ENCODE measurements at places on chromosomes 7 and 10.

DNA sequence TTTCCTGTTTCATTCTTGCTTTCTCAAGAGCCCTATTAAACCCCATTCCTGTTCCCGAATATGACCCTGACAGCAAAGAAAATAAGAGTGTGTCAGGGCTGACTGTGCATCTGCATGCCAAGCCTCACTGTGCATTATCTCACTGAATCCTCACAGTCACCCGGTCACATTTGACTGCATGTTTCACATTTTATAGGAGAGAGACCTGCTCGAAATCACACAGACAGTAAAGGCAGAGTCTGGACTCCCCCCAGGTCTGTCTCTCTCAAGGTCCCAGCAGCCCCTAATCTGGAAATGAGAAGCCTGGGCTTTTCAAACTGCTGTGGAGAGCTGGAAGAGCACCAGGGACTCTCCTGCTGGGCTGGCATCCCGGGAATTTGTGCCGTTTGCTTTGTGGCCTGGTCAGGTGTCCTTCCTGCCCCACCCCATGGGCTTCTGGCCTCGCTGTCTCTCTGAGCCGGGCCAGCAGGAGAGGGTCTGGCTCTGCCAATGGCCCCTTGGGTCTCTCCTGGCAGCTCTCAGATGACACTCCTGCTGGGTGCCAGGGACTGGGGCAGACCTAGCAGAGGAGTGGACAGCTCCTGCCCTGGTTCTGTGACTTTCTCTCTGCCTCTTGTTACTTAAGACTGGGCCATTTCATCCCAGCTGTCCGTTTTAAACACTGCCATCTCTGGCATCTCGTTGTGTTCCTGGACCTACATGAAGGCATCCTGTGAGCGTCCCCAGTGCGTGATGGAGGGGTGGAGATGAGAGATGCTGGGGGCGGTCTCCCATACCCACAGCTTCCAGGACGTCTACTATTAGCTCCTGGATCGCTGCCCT, 173.6 kb downstream of the ARHGAP12 start:
- no peak for DNase-seq

DNA sequence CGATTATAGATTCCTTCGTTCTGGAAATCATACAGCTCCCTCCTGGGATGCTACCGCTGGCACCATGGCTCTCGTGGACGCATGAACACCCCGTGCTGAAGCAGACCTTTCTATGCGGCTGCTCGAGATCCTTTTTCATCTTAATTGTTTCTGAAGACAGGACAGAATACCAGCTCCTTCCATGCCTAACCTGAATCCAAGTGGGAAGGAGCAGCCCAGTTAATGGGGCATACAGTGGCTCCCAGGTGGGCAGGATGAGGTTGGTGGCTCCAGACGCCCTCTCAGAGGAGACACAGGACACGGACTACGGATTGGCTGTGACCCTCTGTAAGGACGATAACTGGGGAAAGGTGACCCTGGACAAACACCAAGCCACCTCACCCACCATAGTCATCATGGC, 18.4 kb upstream of the LOXL4 start:
- DNase-seq = no peak

GRCh38 chr10:7165500-7166177, 245.2 kb downstream of the SFMBT2 start:
- no peak for DNase-seq

DNA sequence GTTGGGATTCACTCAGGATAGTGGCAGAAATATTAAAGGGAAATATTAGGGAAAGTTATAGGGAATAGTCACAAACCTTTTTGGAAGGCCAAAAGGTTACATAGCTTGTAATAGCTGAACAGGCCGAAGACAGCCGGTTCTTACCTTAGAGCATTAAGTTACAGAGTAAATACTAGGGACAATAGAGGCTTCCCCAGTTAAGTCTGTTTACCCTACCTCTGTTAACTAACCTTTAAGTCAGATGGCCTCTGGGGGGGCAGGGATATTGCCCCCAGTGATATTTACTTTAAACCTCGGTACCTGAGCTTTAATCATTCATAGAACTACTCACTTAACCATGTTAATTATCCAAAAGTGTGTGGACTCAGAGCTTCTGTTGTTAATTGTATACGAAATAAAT, 7.4 kb downstream of the POLR1F start:
- no peak for DNase-seq

DNA sequence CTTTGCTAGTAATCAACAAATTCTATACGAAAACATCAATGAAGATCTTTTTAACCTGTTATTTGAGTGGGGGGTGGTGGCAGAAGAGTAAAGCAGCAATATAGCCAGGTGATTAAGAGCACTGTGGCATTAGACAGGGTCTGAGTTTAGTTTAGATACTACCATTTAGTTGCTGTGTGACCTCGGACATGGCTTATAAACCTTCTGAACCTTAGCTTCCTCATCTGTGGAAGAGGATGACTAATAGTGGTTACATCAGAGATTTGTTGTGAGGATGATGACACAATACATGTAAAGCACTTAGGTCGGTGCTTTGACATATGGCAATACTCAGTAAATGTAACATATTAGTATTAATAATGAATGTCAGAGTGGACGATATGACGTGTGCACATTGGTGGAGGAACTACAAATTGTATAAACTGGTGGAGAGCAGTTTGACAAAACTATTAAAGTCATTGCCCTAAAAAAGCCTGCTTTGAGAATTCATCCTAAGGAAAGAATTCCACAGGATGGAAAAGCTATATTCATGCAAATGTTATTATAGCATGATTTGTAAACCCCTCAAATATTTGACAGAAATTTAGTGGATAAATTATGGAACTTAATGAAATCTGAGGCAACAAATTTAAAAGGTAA, 24.3 kb downstream of the SPAG6 start:
- DNase-seq = no peak

- DNase-seq = no peak
These were observed 54.5 kb upstream of the AASS start for GRCh38 chr7:122198581-122198980.

GRCh38 chr10:64658528-64658927, 1137.3 kb downstream of the REEP3 start:
- no peak for DNase-seq

- no peak for DNase-seq
These were observed 178.0 kb downstream of the SRPK2 start for GRCh38 chr7:105210721-105211205.

GRCh38 chr7:81562581-81562980, 207.3 kb downstream of the HGF start:
- DNase-seq = no peak

GRCh38 chr7:64874562-64875250, 28.4 kb upstream of the ZNF273 start:
- no peak for DNase-seq

GRCh38 chr10:79149662-79150443, 81.1 kb downstream of the ZMIZ1 start:
- DNase-seq = no peak

GRCh38 chr7:157574120-157574825, 237.5 kb downstream of the DNAJB6 start:
- DNase-seq = no peak

GRCh38 chr10:70317272-70317942, 33.6 kb upstream of the NPFFR1 start:
- DNase-seq = no peak

DNA sequence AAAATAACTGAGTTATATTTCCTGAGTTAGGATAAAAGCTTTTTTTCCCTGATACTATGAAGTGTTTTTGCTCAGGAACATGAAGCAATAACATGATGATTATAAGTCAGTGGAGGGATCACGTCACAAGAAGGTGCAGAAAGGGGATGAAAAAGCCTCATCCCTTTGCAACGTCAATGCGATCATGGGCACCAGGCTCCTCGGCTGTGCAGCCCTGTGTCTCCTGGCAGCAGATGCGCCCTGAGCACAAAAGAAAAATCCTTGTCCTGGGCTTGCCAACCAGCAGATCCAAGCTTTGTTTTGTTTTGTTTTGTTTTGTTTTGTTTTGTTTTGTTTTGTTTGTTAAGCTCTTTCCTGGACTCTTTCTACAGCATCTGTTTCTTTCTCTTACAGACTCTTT, 103.5 kb upstream of the PRSS1 start:
- no peak for DNase-seq

DNA sequence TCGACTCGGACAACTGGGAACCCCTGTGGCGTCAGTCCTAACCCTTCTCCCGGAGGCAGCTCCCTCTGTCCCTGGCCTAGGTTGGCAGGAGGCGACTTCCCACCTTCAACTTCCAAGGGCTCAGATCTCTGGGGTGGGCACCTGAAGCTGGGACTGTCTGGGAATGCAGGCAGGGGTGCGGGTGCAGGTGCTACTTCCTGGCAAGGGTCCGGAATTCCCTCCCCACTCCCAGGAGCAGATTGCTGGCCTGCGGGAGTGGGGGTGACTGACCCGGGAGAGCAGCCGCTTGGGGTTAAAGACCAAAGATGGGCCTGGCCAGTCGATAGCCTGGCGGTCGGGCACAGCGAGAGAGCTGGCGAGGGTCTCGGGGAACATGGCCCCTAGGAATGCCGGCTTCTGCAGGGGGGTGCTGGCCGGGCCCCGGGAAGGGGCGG, 387 bp downstream of the EPHA1 start:
- DNase-seq = no peak

DNA sequence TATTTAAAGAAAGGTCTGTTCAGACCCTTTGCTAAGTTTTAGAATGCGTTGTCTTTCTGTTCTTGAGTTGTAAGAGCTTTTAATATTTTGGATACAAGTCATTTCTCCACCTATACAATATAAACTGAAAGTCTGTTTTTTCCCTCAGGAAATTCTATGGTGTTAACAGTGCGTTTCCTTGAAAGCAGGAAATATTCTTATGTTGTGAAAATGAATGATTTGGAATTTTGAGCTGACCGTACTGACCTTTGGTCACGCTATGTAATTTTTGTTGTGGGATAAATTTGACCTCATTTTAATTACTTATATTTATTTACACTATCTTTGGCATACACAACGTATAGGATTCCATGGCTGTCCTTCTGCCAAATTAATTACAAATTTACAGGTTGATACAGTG, 43.5 kb downstream of the PUS7 start:
- no peak for DNase-seq

- no peak for DNase-seq
These were observed 54.3 kb upstream of the ITGB1 start for GRCh38 chr10:33012306-33012705.

DNA sequence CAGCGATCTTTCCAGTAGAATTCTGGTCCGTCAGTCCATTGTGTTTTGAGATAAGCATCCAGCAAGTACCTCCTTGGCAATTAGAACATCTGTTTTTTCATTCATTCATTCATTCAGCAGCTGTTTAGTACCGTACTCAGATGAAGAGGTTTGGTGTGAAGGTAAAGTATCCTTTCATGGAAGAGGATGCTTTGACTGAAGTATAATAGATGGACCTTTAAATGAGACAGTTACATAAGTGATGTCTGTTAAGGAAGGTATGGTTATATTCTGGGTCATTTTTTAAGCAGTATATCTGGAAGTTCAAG, 1.2 kb downstream of the MAPK8 start:
- DNase-seq = no peak

DNA sequence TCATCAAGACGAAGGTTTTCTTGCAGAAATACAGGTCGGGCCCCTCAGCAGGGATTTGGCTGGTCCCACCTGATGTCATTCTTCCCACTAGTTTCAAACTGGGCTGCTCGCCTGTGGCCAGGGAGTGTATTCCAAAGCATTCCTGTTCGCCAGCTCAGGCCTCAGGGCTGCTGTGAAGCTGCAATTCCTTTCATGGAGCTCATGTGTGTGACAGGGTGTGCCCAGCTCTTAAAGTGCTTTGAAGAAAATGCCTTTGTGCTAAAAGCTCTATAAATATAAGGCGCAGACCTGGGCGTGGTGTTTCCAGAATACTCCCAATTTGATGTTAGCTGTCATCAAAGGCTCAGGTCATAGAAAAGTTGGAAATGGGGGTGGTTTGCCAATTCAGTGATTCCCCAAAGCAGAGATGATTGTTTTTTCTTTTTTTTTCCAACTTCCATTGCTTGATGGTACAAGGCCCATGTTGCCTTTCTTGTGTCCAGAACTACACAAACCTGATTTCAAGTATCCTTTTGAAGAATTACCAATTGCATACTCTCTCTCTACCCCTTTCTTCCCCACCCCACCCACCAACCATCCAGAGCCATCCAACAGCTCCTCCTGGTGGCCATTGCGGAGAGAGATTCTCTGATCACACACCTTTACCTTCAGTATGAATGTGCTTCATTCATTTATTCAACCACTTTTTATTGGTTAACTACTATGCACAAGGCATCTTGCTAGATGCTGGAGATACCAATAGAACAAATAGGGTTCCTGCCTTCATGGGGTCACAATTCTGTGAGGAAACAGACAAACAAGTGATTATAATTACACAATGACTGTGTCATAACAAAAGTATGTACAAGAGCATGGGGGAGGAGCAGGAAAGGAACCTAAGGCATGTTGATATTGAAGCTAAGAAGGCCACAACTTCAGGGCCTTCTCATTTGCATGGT, 297.3 kb upstream of the LYZL1 start:
- DNase-seq = no peak

DNA sequence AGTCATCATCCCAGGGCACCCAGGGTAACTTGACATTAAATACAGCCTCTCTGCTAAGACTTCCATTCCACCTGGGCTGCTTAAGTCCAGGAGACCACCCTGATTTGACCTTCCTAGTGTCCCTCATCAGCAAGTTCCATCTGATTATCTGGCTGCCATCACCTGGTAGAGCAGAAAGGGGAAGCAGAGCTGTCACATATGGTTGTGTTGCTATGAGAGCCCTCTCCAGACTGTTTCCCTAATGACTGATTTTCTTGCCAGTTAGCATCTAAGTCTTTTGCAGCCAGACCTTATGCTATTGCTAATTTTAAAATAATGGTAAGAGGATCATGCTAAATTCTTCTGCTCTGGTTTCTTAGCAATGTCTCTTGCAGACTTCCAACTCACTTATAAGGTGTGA, 38.7 kb downstream of the KCNH2 start:
- DNase-seq = no peak

DNA sequence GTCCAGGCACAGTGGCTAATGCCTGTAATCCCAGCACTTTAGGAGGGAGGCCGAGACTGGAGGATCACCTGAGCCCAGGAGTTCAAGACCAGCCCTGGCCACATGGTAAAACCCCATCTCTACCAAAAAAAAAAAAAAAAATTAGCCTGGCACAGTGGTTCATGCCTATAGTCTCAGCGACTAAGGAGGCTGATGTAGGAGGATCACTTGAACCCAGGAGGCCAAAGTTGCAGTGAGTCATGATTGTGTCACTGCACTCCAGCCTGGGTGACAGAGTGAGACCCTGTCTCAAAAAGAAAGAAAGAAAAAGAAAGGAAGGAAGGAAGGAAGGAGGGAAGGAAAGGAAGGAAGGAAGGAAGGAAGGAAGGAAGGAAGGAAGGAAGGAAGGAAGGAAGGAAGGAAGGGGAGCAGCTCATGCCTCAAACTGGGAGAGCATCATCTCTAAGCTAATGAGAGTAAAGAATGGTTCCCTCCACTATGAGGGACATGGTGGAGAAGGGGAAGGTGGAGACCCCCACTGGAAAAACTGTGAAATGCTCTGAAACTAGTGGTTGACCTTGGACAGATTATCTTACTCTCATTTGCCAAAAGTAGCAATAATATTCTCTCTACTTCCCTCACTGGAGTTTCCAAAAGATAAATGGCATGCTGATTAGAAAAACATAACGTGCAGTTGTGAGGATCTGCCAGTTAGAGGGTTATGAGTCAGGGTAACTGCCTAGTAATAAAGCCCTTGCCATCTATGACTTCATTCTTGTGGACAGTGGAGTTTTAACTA, 16.8 kb downstream of the GIMAP5 start:
- DNase-seq = no peak

GRCh38 chr10:132974886-132975830, 32.8 kb upstream of the CFAP46 start:
- DNase-seq = no peak

Data from effector CD8-positive, alpha-beta T cell (primary cell).